Amniotic epithelial cell (primary cell): ENCODE measurements at places on chromosomes 5 and 9.

- no peak for DNase-seq
Observed at GRCh38 chr5:110383231-110383630, 343.2 kb downstream of the TMEM232 start.

- DNase-seq = no peak
Observed at GRCh38 chr5:143509758-143510221, 106.3 kb upstream of the NR3C1 start.

GRCh38 chr5:61640179-61641021 lies 308.3 kb downstream of the ZSWIM6 start:
- no peak for DNase-seq

DNA sequence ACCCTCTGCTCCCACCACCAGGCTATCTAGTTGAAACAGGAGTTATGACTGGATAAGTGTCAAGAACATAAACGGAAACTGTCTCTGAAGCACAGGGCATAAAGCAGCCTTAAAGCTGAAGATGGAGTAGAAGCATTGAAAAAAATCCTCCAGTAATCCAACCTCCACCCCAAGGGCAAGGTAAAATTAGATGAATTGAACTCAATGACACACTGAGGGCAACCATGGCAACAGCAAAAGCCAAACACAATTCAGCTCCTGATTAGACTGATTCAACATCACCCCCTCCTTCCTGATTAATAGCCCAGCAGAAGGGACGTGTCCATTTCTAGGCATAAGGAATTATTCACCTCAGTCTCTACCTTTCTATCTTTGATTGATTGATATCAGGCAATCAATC lies 183.2 kb upstream of the MAP3K1 start:
- no peak for DNase-seq

GRCh38 chr9:77598524-77598923 lies 49.6 kb downstream of the GNA14 start:
- peak; percentile 45 for DNase-seq

GRCh38 chr9:76323490-76323889 lies 70.7 kb downstream of the RFK start:
- no peak for DNase-seq

- no peak for DNase-seq
Observed at GRCh38 chr5:41093803-41094202, 22.7 kb upstream of the MROH2B start.

- DNase-seq = peak; percentile 40
Observed at GRCh38 chr5:126449751-126450271, 26.6 kb downstream of the GRAMD2B start.

DNA sequence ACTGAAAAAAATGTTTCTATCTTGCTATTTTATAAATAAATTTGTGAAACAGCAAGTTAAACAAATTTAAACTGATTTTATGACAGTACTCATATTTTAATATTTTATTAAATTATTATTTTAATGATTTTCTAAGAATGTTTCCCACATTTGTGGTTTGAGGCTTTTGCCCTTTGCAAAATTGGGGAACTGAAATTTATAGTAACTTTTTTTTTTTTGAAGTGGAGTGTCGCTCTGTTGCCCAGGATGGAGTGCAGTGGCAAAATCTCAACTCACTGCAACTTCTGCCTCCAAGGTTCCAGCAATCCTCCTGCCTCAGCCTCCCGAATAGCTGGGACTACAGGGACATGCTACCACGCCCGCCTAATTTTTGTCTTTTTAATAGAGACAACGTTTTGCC lies 7.2 kb upstream of the ADGRV1 start:
- DNase-seq = no peak

GRCh38 chr5:55363856-55364255 lies 56.1 kb downstream of the MTREX start:
- peak; percentile 41 for DNase-seq

- peak; percentile 13 for DNase-seq
Observed at GRCh38 chr9:91488341-91488740, 64.7 kb upstream of the NFIL3 start.

GRCh38 chr5:74446725-74447241 lies 193.7 kb downstream of the ENC1 start:
- DNase-seq = peak; percentile 24

DNA sequence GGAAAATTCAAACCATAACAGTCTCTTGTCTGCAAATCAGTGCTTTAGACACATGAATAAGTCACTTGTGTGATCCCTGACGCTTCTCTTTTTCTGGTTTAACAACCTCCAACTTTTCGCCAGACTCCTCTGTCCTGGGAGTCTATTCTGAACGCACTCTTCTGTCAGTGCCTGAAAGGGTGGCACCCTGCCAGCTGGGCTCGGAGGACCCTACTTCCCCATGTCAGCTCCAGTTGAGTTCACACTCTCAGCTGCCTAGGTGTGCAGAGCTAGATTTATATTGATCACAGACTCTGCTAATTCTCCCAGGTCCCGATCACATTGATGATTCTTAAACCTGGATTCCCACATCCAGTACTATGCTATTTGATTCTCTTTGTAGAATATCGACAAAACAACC lies 649.1 kb downstream of the BNC2 start:
- no peak for DNase-seq

GRCh38 chr5:84453405-84453804 lies 68.7 kb upstream of the EDIL3 start:
- DNase-seq = no peak

- DNase-seq = no peak
Observed at GRCh38 chr9:78831726-78832125, 534.8 kb downstream of the PSAT1 start.

GRCh38 chr5:93289942-93290341 lies 291.1 kb downstream of the NR2F1-AS1 start:
- no peak for DNase-seq

- DNase-seq = no peak
Observed at GRCh38 chr5:126334760-126335159, 88.4 kb upstream of the GRAMD2B start.

- DNase-seq = peak; percentile 99
Observed at GRCh38 chr9:2809692-2810419, 34.0 kb downstream of the PUM3 start.

DNA sequence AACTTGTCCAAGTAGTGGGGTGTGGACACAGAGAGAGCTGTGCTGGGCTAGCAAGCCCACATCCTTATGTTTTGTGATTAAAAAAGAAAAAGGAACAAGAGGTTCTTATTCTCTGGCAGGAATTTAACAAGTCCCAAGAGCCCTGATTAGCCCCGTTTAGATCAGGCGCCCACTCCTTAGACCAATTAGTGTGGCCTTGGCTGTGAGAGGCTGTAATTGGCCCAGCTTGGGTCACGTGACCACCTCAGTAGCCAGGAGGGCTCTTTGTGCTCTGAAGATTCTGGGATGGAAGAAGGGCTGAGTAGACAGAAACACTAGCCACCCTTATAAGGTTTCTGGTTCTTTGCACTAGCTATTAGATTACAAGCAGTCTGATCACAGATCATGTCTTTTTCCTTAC lies 31.1 kb downstream of the GCNT4 start:
- DNase-seq = no peak

DNA sequence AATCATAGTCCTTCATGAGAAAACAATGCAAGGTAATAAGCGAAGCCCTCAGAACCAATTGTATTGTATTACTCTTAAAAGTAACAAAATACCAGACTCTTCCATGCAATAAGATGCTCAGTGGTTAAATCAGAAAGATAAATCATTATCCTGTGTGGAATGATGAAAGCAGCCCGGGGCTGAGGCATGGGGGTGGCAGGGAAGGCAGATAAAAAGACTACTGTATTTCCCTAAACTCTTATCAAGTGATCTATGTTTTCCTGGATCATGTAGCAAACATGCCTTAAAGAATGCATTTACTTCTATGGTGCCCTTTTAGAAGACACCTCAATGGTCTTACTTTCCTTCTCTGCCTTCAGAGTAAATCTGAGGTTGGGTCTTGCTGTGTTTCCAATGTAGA lies 105.6 kb upstream of the DAPK1 start:
- DNase-seq = peak; percentile 59

DNA sequence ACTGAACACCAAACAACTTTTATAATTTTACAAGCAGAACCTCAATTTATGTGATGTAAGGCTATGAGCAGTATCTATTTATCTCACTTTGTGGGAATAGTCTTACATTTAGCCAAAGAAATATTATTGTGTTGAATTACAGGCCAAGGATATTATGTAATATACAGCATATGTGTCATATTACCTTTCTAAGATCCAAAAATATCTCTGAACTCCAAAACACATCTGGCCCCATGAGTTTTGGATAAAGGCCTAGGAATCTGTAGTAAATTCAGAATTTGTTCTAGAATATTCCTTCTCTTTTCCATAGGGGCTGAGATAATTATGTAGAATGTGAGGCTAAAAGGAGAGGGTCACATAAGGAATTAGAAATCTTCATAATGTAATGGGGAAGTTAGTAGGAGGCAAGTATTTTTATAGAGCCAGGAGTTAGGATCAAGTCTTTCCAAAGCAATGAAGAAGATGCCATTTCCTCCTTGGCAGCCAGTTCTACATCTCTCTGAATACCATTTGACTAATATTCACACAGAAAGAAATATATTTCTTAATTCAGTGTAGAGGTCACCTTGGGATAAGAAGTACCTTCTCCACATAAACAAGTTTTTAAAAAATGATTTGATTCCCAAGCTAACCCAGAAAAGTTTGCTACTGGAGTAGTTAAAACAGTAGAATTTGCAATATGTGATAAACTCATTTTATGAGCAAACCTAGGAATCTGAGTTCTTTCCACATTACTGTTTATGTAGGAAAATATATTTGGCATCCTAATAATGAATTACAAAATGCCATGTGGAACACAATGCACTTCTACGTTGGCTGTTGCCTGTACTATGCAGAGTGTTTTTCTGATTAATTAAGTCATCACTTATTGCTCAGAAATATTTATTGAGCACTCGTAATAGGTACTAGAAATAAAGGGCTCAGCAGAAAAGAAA lies 20.3 kb upstream of the GRAMD2B start:
- DNase-seq = no peak

DNA sequence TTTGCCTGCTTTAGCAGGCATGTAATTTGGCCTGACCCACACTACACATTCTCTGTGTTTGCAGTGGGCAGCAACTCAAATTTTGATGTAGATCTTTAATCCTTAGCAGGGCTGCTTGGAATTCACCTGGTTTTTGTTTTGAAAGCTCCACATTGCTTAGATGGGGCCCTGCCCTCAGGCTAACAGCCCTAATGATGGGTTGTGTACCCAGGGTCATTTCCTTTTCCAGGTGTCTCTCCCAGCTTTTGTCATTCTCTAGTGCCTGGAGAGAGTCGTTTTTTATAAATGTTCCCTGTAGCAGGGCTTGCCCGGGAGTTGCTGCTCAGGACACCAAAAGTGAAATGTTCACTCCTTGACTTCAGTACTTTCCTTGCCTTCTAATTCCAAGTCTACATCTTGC lies 126.3 kb downstream of the TRIO start:
- no peak for DNase-seq

- peak; percentile 34 for DNase-seq
Observed at GRCh38 chr5:101977729-101978345, 318.2 kb downstream of the SLCO4C1 start.

DNA sequence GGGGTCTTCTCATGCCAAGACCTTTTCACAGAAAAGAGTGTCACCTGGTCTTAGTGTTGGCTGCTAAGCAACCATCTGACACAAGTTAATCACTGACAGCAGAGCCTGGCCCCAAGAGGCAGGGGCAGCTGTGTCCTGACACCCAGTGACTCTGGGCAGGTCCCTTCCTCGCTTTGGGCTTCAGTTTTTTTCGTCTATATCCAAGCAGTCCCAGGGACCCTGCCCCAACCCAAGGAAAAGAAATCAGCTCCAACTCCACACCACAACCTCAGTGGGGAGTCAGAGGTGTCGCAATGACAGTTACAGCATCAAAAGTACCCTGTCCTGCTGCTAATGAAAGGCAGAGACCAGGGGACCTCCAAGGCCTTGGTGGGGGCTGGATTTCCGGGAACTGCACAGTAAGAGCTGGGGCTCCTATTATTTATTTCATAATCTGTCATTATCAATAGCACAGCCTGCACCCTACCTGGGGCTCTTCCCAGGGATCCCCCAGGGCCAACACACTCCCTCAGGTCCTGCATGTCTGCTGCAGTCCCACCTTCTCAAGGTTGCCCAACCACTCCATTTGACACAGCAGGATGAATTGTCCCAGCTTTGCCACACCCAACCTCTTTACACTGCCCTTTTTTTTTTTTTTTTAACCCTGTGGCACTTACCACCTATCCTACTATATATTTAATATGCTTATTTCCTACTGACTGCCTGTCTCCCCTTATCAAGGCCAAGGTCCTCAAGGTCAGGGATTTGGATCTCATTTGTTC lies 9.4 kb downstream of the ANKS6 start:
- DNase-seq = no peak

DNA sequence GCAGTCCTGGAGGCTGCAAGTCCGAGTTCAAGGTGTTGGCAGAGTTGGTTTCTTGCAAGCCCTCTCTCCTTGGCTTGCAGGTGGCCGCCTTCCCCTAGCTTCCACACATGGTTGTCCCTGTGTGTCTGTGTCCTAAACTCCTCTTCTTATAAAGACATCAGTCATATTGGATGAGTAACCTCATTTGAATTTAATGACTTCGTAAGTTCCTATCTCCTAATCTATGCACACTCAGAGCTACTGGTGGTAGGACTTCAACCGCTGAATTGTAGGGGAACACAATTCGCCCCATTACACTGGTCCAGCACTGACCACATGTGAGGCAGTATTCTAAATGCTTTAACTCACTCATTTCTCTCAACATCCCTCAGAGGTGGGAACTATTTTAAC lies 25.9 kb upstream of the ADAMTS2 start:
- DNase-seq = peak; percentile 26

GRCh38 chr5:116419258-116419657 lies 155.4 kb downstream of the SEMA6A start:
- no peak for DNase-seq

DNA sequence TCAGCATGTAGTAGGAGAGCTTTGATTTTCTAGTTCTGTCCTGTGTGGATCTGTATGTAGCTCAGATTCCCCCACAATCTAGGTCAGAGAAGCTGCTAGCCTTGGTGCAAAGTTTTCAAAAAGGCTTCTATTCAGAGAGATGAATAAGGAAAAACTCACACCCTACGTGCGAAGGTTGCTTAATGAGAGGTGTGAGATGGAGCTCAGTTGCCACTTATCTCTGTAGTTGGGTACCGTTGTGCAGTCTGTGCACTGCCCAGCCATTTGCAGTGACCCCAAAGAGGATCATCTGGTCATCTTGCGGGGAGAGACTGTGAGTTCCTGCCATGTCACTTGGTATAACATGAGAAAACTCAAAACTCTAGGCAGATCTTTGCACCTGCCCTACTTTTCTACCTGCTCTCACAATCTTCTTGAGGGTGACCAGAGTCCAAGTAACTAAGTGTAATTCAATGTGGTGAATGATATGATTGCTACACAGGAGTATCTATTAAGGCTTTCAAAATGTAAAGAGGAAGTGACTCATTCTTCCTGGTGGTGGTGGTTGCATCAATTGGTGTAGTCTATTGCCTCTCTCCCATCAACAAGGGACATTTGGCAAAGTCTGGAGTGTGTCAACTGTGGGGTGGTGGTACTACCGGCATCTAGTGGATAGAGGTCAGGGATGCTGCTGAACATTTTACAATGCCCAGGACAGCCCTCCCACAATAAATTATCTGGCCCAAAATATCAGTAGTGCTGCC lies 65.2 kb downstream of the TMC1 start:
- DNase-seq = peak; percentile 88
